ENCODE measurements at places on chromosomes 6 and 20. TPM values are rescaled to one million over a fixed set of nuclear protein-coding genes. Genes with fewer than 3 reads are reported as not detected.

The GNAS-AS1 gene
- total RNA-seq = not detected

The SLC22A7 gene
- total RNA-seq = not detected

The RPRD1B gene
- 38.8 TPM for total RNA-seq

DNA sequence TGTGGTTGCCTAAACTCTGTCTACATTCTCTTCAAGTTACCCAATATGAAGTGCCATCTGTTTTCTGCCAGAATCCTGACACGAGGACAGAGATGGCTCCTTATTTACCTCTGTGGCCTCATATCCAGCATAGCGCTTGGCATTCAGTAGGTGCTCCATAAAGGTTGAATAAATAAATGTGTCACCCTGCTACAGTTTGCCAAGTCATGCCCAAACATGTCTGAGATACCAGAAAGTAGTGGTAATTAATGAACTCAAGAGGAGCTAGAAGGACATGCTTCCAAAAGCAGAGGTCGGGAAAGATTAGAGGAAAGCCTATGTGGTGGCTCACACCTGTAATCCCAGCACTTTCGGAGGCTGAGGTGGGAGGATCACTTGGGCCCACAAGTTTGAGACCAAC is 30.9 kb upstream of the E2F3 start:
- no peak overlapping the region for H3K4me3 ChIP-seq
- H3K27me3 ChIP-seq = no peaks in the 10 kb centered on the region
- no peaks in the 10 kb centered on the region for H3K4me1 ChIP-seq
- H3K36me3 ChIP-seq = no peaks in the 10 kb centered on the region

DNA sequence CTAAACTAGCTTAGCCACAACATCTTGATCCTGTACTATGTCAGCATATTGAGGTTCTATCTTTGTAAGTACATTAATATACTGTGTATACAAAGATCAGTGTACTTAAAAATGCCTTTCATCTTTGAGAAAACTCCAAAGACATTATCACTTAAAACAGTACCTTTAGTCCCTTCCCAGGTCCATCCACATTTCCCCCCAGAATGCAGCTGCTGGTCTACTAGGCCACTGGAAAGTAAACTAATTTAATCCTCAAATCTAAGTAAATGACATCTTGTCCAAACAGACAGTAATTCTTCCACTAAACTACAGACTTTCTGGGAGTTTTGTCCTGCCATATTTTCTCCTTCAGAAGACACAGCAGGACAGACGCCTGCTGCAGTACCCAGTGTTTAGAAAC is 68.7 kb downstream of the SYCP2 start:
- H3K27ac ChIP-seq = no peak overlapping the region
- no peaks in the 10 kb centered on the region for H3K36me3 ChIP-seq
- no peak for DNase-seq
- H3K27me3 ChIP-seq = no peaks in the 10 kb centered on the region
- H3K4me3 ChIP-seq = no peak overlapping the region

GRCh38 chr20:44702776-44703175 is 12.4 kb upstream of the CCN5 start:
- H3K27ac ChIP-seq = peak overlapping the region; percentile 80
- DNase-seq = peak; percentile 88
- H3K4me1 ChIP-seq = peaks cover 46% of the 10 kb centered on the region
- H3K36me3 ChIP-seq = no peaks in the 10 kb centered on the region
- no peak overlapping the region for H3K4me3 ChIP-seq

DNA sequence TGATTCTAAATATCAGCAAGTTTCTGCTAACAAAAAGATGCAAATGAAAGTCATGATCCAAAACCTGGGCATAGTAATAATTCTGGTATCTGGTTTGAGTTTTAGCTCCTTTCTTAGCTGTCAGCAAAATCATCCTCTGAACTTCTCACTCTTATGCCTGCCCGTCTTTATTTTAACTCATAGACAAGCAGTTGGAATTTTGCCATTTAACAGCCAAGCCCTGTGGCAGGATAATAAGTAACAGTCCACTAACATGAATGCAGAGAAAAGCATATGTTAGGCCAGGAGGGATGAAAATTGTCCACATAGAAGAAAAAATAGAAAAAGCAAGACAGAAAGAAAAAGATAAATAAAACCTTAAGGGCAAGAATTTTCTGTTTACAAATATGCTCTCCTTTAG is 170.0 kb upstream of the LAMA2 start:
- no peaks in the 10 kb centered on the region for H3K4me1 ChIP-seq
- DNase-seq = no peak
- H3K36me3 ChIP-seq = no peaks in the 10 kb centered on the region
- H3K4me3 ChIP-seq = no peak overlapping the region
- no peaks in the 10 kb centered on the region for H3K27me3 ChIP-seq
- no peak overlapping the region for H3K27ac ChIP-seq

GRCh38 chr6:83594941-83595340 is 82.6 kb downstream of the PRSS35 start:
- no peak for DNase-seq
- H3K27me3 ChIP-seq = no peaks in the 10 kb centered on the region
- no peaks in the 10 kb centered on the region for H3K4me1 ChIP-seq
- H3K4me3 ChIP-seq = no peak overlapping the region
- H3K36me3 ChIP-seq = no peaks in the 10 kb centered on the region

- H3K4me3 ChIP-seq = no peak overlapping the region
- no peaks in the 10 kb centered on the region for H3K36me3 ChIP-seq
- H3K4me1 ChIP-seq = peaks cover 5% of the 10 kb centered on the region
- no peak for DNase-seq
Observed at GRCh38 chr6:80145921-80146320, 39.5 kb downstream of the BCKDHB start.

DNA sequence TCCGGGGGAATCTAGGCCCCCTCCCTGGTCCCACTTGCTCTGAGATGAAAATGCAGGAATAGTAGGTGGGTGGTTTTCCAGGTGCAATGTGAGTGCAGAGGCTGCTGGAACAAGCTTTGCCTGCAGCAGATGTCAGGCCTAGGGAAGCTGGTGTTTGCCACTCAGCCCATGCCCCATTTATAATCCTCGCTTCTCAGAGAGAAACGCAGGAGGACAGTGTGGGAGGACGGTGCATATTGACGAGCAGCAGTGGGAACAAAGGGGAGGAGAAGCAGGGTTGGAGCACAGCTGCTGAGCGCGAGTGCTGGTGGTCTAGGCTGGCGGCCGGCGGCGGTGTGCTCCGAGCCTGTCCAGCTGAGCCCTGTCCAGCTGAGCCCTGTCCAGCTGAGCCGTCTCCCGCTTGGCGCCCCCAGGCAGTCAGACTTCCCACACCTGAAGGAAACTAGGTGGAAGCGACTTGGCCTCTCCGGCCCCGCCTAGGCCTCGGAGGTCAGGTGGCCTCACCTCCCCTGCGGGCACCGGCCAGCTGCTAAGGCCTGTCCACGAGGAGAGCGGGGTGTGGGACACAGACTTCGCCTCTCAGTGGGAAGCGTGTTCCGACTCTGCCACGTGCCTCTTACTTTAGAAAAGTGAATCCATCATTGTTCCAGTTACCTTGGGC is 49.7 kb upstream of the FRMD1 start:
- H3K4me3 ChIP-seq = no peak overlapping the region
- H3K27ac ChIP-seq = no peak overlapping the region
- H3K4me1 ChIP-seq = peaks cover 6% of the 10 kb centered on the region
- H3K36me3 ChIP-seq = no peaks in the 10 kb centered on the region
- DNase-seq = no peak

GRCh38 chr6:15879371-15880261 is 216.8 kb upstream of the DTNBP1 start:
- H3K27me3 ChIP-seq = no peaks in the 10 kb centered on the region
- DNase-seq = peak; percentile 41
- H3K4me3 ChIP-seq = no peak overlapping the region
- no peaks in the 10 kb centered on the region for H3K36me3 ChIP-seq
- H3K4me1 ChIP-seq = peaks cover 12% of the 10 kb centered on the region
- no peak overlapping the region for H3K27ac ChIP-seq

GRCh38 chr6:138018297-138018696 is 88.9 kb downstream of the PERP start:
- no peak overlapping the region for H3K4me3 ChIP-seq
- H3K27ac ChIP-seq = no peak overlapping the region
- no peak for DNase-seq
- no peaks in the 10 kb centered on the region for H3K36me3 ChIP-seq
- no peaks in the 10 kb centered on the region for H3K27me3 ChIP-seq
- H3K4me1 ChIP-seq = no peaks in the 10 kb centered on the region

GRCh38 chr6:27966044-27966443 is 9.0 kb downstream of the OR2B6 start:
- no peak overlapping the region for H3K27ac ChIP-seq
- no peaks in the 10 kb centered on the region for H3K27me3 ChIP-seq
- no peaks in the 10 kb centered on the region for H3K36me3 ChIP-seq

DNA sequence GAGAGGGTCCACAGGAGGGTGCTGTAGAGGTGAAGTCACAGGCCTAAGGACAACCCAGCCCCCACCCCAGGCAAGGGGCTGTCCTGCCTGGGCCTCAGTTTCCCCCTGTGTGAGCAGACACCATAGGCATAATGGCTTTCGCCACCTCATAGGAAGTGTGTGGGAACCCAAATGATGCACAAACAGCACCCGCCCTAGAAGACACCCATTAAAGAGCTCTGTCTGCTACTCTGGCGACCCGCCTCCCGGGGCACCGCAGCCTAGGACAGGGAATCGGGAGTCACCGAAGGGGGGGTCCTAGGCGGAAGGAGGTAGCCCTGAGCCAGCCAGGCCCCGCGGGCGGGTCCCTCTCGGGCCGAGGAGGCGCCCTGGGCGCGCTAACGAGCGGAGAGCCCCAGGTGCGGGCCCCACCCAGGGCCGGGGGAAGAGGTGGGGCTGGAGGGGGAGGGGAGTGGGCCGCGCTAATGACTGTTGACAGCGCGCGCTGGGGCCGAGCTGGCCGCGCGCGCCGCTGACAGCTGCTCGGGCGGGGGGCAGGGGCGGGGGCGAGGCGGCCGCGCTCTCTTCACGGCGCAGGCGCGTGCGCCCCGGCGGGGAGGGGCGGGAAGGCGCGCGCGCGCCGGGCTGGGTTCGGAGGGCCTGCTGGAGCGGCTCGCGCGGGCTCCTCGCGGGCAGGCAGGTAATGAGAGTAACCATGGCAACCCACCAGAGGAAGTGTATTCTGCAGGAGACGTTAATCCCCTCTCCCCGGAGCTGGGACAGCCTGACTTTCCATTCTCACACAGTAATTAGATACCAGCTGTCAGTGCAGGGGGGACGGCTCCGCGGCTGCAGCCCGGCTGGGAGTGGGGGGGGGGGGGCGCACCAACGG is 48.9 kb downstream of the NOL4L start:
- no peaks in the 10 kb centered on the region for H3K4me1 ChIP-seq
- DNase-seq = no peak
- peak overlapping the region; percentile 51 for H3K4me3 ChIP-seq

DNA sequence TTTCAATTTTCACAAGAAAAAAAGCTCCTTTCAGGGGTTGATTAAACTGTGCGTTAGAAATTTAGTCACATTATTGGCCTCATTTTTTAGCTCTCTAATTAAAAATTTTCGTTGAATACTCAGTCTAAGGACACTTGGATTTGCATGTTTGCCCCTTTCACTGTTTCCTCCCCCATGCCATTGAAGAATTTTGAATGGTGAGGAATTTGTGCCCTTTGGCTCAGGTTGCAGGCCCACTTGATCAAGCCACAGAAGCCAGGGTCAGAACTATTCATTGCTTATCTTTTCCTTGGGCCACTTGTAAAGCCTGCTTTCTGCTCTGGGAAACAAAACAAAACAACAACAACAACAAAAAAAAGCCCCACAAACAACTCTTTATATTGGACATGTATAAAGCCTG is 12.2 kb downstream of the LIN28B start:
- H3K4me3 ChIP-seq = no peak overlapping the region
- no peaks in the 10 kb centered on the region for H3K4me1 ChIP-seq
- DNase-seq = no peak
- no peak overlapping the region for H3K27ac ChIP-seq
- no peaks in the 10 kb centered on the region for H3K27me3 ChIP-seq

DNA sequence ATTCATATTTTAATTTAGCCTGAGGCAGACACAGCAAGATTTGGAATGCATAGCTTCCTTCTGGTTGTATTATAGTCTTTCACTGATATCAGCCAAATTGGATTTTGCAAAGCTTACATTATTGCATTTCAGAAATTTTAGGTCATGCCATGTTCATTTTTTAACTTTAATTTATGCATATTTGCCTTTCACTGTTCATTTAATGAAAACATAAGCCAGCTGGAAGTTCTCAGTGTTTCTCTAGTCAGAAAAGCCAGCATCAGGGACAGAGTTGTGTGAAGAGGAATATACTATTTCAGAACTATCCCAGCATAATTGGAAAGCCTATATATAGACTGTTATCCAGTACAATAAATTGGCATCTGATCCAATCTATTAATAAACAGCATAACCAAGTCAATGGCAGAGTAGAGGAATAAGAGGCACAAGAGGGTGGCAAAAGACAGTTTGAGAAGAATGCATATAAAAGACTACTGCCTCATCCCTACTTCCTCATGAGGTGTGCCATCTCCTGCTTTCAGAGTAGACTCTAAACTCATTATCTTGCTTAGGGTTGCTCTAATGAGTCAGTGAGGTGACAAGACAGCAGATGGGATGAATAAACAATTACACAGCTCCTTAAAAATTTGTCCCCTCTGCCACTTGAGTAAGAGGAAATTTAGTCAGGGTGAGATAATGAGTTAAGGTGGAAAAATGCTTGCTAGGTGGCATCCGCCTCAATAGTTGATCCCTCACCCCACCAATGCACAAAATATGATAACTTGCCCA is 159.8 kb upstream of the HCRTR2 start:
- H3K36me3 ChIP-seq = no peaks in the 10 kb centered on the region
- DNase-seq = no peak
- no peaks in the 10 kb centered on the region for H3K27me3 ChIP-seq
- H3K4me1 ChIP-seq = peaks cover 15% of the 10 kb centered on the region

DNA sequence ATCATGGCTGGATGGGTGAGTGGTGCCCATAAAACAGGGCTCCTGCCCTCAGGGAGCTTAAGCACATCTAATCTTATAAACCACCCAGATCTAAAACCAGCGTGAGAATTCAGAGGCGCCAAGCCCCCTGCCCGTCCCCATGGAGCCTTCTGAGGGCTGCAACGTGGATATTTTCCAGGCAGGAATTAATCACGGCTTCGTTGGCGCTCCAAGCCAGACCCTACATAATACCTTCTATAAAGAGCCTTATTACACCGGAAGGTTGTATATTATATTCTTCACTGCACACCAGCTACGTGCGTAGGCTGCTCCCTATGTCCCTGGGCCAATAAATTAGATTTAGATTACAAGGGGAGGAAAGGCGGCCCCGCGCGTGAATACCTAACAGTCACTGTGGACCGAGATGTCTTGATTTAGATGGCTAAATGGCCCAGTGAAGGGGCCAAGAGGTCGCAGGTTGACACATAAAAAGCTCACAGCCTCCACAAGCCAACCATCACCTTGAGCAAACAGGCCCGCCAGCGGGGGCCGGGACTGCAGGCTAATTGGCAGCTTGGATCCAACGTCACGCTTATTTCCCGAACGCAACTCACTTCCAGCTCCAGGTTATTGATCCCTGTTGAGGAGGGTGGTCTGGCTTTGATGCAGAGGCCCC is 64.7 kb upstream of the APCDD1L start:
- no peak for DNase-seq
- no peak overlapping the region for H3K4me3 ChIP-seq
